NCI-H345 (cell line): ENCODE measurements at places on chromosomes 7 and 10.

DNA sequence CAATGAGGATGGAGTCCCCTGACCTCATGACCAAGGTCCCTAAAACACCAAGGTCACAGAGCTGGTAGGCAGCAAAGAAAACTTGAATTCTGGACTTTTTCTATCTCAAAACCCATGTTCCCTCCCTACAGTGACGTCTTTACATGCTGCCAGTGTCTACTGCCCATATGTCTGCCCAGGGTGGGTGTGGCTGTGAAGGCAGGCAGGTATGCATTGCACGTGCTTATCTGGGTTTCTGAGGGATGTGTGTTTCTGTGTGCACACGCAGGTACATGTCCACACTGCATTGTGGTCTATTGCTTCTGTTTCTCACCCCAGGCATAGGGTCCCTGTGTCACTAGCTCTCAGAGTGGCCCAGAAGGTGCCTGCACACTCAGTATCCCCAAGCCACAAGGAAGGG is 13.5 kb downstream of the ATP6V1F start:
- no peak for DNase-seq

DNA sequence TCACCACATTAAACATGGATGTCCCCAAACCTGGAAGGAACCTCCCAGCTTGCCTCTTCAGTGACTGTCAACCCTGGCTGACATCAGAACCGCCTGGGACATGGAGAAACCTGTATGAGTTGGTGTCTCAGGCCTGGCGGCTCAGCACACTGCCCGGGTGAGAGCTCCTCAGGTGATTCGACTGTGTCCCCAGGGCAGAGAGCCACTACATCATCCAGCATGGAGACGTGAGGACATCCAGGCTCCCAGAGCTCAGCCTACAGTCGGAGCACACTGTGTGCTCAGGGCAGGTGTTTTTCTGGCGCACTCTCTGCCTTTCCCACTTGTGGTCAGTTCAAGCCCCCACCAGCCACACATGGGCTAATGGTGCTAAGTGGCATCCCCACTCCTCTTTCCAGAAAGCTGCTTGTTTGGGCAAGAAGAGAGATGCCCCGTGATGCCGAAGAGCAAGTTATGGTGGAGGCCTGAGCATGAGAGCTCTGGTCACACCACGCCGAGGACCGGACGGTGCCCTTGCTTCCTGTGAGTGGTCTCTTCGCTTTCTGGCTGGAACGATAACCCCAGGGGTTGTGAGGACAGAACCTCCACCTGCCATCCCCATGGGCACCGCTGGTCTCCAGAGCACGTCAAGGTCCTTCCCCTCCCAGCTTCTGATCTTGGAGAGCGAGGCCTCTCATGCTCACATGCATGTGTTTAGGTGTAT is 38.5 kb downstream of the AMZ1 start:
- DNase-seq, result no peak

- peak; percentile 22 for DNase-seq
Observed at GRCh38 chr10:5527332-5528200, 2.8 kb downstream of the CALML3 start.

DNA sequence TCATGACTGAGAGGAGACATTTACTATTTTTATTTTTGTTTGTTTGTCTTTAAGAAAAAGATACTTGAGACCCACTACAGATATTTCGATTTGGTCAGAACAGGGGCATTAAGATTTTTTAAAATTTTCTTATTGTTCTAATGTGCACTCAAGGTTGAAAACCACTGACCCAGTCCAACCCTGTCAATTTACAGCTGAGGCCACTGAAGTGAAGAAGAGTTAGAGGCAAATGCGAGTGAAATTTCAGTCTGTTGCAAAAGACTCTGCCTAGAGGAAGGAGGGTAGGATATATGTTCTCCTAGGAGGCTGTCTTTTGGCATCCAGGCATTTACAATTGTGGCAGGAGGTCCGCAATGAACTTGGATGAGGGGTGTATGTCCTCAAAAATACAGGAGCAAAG is 396.3 kb downstream of the RPS24 start:
- DNase-seq, result no peak

GRCh38 chr7:70487428-70487827 is 644.5 kb upstream of the GALNT17 start:
- no peak for DNase-seq

DNA sequence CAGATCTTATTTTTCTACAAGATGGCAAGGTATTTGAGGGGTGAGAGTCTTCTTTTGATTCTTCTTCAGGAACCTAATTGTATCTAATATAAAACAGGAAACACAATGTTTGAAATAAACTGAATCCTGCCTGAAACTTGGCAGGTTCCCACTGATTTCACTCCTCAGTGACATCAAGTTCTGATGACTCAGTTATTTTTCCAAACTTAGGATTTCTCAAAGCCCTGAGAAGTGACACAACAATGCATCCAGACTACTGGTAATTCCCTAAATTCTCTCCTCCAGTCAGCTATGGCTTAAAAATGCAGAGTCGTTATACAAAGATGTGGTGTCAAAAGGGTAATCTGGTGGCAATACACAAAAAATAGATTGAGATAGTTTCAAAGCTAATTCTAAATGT is 80.9 kb downstream of the ABLIM1 start:
- no peak for DNase-seq

DNA sequence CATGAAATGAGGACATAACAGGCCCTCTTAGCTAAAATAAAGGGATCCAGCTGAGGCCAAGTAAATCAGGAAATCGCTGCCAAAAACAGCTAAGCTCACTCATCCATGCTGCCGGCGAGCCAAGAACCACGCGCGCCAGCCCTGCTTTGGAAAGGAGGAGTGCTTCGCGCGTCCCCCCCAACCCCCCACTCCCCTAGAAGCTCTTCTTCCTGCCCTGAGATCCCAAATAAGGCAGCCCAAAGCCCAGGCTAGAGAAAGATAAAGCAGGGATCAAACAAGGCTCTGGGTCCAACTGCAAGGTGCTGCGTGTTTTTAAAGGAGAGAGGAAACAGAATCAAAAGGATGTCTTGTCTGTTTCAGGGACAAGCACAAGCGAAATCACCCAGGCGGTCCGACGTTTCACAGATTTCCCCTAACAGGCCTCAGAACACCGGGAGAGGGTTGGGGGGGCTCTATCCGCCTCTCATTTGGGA is 168.3 kb upstream of the AUTS2 start:
- DNase-seq, result no peak

- DNase-seq, result peak; percentile 85
Observed at GRCh38 chr10:102449321-102450123, 1.8 kb downstream of the C10orf95 start.

- DNase-seq, result no peak
Observed at GRCh38 chr10:49625411-49625810, 11.6 kb downstream of the CHAT start.

DNA sequence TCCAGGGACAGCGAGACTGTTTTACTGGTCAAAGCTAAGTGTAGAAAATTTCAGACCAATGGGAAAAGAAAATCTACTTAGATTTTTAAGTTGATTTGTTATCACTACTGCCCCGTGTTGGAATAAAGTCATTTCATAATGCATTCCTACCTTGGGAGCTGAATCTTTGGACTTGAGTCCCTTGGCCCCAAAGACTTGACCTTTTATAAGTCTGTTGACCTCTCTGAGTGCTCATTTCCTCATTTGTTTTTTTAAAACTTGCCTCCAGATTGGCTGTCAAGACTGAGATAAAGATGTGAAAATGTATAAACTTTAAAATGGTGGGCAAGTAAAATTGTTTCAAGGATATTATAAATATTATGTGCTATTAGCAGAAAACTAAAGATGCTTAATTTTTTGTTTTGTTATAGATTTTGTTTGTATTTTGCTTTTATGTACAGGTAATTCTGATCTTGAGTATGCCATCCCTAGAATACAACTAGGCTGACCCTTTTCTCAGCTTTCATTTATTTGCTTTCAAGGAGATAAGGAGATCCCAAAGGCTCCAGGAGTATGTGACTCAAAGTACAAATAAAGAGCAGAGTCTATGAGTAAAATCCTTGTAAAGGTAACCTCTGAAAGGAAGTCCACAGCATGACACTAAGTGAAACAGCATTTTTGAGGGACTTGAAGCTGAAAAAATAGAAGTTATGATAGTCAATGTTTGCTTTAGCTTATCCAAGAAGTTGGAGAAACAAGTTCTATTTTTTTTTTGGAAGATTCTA is 54.6 kb downstream of the TMEM26 start:
- no peak for DNase-seq

- no peak for DNase-seq
Observed at GRCh38 chr7:19928247-19928646, 154.8 kb upstream of the TMEM196 start.

GRCh38 chr7:11648980-11649379 is 183.0 kb downstream of the THSD7A start:
- no peak for DNase-seq

GRCh38 chr10:70442332-70442988 is 979 bp upstream of the NODAL start:
- DNase-seq, result no peak

- no peak for DNase-seq
Observed at GRCh38 chr7:505171-505570, 14.5 kb downstream of the PDGFA start.

DNA sequence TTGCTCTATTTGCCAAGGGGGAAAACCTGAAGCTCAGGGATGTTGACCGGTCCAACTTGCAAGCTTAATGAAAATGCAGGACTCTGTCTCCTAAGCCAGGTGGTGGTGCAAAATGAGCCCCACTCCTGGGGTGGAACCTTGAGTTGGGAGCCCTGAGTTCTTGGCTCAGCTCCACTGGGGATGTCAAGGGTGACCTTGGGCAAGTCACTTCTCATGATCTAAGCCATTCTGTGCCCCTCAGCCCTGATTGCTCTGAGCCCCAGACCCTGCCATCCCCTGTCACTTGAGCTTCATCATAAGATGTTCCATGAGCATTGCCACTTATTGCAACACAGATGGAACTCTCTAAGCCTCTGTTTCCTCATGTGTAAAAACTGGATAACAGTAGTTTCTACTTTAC is 33.9 kb downstream of the MYL10 start:
- DNase-seq, result no peak

GRCh38 chr7:126449611-126450268 is 803.0 kb downstream of the GRM8 start:
- no peak for DNase-seq

DNA sequence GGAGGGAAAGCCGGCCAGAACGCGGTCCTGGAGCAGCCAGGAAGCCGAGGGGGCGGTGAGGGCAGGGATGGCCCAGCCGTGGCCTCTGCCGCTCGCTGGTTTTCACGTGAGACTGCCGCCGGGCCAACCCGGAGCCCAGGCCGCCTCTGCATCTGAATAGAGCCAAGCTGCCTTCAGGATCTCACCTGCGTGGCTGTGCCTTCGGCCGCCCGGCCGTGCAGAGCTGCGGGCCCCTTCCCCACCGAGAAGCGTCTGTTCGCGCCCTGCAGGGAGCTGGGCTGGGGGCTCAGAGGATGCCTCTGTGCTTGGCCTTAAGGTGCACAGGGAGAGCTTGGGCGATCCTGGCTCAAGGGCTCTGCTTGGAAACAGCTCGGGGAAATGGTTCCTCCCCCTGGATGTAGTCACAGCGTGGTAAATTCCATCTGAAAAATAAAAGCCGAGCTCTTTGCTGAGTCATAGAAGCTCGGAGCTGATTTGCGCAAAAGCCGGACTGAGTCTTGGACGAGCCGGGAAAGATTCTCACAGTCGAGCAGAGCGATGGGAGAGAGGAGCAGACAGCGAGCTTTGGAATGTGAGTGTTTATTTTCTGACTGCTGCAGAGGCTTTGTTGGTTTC is at the start of gene JAKMIP3:
Gene JAKMIP3 (plus strand): TSS at position 456 of the 615 bp plus-strand sequence. CDS start 38,863 bp downstream, outside the sequence.
- DNase-seq, result no peak

- no peak for DNase-seq
Observed at GRCh38 chr10:75229971-75230370, 5.8 kb downstream of the COMTD1 start.

- DNase-seq, result no peak
Observed at GRCh38 chr10:15324113-15324512, 47.0 kb downstream of the FAM171A1 start.

- no peak for DNase-seq
Observed at GRCh38 chr7:77238703-77239136, 39.1 kb upstream of the FGL2 start.

DNA sequence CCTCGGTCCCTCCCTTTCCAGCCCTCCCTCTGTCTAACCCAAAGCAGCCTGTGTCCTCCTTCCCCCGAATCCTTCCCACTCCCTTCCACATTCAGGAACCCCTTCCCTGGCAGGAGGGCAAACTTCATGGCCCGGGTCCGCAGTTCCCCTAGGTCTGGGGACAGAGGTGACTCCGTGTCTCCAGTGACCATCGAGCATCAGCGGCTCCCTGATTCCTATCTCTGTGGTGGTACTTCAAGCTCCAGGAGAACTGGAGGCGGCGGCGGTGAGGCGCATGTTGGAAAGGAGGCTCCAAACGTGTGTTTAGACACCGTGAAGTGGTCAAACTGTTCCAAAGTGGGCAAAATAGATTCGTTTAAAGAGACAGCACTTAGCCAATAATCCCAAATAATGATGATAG is 148.1 kb downstream of the PAXIP1 start:
- DNase-seq, result no peak

- DNase-seq, result no peak
Observed at GRCh38 chr7:86916277-86916825, 143.1 kb downstream of the ELAPOR2 start.

DNA sequence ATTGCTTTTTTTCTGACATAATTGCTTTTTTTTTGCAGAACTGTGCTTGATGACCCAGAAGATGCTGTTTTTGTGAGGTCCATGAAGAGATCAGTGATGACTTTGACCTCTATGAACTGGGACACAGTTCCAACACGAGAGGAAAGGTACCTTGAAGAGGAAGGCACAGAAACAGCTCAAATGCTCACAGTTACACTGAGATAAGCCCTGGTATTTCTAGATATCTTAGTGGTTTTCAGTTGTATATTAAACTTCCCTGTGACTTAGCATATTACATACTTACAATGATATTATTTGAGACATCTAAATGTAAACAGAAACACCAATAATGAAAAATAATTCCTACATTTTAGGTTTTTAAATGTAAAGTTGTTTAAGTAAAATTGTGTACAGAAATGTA is 54.7 kb downstream of the LRRC72 start:
- DNase-seq, result no peak

DNA sequence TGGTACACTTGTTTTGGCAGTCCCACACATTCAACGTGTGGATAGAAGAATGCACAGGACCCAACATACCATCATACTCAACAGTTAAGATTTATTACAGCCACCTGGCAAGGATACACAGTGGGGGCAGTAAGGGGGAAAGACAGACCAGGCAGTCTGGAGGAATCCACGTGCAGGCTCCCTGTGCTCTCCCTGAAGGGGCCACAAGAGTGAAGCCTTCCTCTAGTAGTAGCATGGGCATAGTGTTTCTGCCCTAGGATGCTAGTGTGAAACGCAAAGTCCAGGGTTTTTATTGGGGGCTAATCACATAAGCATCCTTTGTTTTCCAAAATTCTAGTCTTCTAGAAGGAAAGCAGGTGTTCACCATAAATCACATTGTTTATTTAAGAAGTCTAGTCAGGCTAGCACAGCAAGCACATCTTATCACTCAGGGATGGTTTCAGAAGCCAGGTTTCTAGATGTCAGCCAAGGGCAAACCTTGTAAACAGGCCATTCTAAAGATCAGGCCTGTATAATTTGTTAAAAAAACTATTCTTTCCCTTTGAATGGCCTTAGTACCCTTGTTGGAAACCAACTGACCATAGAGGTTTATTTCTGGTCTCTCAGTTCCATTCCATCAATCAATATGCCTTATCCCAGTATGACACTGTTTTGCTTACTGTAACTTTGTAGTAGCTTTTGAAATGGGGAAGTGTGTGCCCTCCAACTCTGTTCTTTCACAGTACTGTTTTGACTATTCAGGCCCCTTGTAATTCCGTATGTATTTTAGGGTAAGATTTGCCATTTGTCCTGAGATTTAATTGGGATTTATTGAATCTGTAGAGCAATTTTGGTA is 12.4 kb upstream of the TFAM start:
- DNase-seq, result no peak

- no peak for DNase-seq
Observed at GRCh38 chr10:96352582-96352981, 6.2 kb downstream of the OPALIN start.

- no peak for DNase-seq
Observed at GRCh38 chr10:130748409-130749057, 563.0 kb downstream of the TCERG1L start.
